GM23248 (cell line): ENCODE measurements at places on chromosomes 4 and X.

GRCh38 chrX:8815460-8816065 is 14.4 kb upstream of the FAM9A start:
- DNase-seq: peak; percentile 34

GRCh38 chr4:181323061-181323460 is 920.1 kb upstream of the TENM3 start:
- DNase-seq: no peak

DNA sequence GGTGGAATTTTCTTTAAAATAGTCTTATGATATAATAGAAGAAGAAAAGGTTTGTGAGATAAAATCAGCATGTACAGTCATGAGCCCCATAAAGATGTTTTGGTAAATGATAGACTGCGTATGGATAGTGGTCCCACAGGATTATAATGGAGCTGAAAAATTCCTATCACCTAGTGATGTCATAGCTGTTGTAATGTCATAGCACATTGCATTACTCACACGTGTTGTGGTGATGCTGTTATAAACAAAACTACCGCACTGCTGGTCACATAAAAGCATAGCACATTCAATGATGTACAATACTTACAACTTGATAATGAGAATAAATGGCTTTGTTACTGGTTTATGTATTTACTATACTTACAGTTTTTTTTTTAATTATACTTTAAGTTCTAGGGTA is 715.2 kb upstream of the HTR2C start:
- no peak for DNase-seq

DNA sequence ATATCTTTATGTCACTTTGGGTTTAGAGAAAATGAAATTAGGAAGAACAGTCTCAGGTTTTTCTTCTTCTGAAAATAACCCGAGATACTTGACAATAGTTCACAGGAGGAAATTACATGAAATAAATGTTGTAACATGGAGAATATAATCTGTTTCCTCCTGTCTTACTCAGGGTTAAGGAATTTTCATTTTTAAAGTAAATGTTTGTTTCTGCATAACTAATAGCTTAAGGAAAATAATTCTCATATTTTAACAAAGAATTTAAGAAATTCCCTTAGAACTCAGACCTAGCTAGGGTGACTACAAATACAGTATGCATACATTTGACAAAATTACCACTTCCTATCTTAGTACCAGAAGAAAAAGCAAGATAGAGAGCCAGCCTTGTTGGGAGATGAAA is 17.2 kb upstream of the SPRY1 start:
- DNase-seq: no peak

DNA sequence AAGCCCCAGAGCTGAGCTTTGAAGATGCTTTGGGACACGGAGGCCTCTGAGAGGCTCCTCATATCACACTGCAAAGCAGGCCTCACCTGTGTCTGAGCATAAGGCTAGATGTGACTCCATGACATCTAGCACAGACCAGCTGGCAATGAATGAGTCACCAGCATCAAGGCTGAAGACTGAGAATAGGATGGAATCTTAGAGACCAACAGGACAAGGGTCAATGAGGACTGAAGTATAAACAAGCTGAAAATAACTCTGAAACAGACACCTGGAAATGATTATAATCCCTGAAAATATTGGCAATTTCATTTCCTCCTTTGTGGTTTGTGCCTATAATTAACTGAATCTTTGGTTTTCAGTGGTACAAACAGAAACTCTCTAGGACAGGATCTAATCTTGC is 87.1 kb upstream of the PRPS1 start:
- peak; percentile 6 for DNase-seq

GRCh38 chrX:134764202-134764785 is 106.0 kb upstream of the PLAC1 start:
- peak; percentile 24 for DNase-seq

DNA sequence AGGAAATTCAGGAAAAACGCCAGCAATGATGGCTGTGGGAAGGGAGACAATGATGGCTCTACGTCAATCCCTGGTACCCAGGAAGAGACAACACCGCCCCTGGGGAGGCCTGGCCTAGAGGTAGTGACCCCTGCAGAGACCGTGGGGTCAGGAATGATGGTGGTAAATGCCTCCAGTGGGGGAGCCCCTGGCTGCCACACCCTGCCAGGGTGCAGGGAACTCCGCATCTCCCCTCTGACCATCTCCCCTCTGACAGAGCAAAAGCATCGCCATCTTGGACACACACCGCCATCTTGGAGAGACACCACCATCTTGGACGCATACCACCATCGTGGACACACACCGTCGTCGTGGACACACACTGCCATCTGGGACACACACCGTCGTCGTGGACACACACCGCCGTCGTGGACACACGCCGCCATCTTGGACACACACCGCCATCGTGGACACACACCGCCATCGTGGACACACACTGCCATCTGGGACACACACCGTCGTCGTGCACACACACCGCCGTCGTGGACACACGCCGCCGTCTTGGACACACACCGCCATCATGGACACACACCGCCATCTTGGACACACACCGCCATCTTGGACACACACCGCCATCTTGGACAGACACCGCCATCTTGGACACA is 9.9 kb downstream of the ASMTL start:
- DNase-seq: no peak

- no peak for DNase-seq
Observed at GRCh38 chrX:141760761-141761160, 62.2 kb upstream of the SPANXD start.

- DNase-seq: no peak
Observed at GRCh38 chr4:37821953-37822605, 4.4 kb upstream of the PGM2 start.

DNA sequence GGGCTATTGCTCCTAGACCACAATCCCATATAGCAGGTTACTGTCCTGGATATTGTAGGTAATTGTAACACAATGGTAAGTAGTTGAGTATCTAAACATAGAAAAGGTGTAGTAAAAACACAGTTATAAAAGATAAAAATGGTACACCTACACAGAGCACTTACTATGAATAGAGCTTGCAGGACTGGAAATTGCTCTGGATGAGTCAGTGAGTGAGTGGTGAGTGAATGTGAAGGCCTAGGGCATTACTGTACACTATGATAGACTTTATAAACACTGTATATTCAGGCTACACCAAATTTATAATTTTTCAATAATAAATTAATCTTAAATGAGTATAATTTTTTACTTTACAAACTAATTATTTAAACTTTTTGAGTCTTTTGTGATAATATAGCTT is 425.7 kb downstream of the PABPC4L start:
- peak; percentile 42 for DNase-seq

DNA sequence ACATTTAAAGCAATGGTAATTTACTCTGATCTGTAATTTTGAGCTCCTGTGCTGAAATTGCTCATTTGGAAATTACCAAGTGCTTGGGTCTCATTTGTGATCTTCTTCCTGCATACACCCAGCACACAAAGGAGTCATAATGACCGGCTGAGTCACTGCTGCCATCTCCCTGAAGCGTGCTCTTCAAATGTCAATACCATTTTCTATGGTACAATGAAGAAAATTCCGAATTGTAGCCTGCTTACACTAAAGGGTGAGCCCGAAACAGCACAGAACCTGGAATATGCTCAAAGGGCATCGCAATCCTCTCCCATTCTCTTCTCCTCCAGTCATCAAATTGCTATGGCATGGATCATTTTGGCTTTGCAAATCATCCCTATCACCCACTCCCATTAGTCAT is 140.5 kb downstream of the GRIA3 start:
- DNase-seq: peak; percentile 67

DNA sequence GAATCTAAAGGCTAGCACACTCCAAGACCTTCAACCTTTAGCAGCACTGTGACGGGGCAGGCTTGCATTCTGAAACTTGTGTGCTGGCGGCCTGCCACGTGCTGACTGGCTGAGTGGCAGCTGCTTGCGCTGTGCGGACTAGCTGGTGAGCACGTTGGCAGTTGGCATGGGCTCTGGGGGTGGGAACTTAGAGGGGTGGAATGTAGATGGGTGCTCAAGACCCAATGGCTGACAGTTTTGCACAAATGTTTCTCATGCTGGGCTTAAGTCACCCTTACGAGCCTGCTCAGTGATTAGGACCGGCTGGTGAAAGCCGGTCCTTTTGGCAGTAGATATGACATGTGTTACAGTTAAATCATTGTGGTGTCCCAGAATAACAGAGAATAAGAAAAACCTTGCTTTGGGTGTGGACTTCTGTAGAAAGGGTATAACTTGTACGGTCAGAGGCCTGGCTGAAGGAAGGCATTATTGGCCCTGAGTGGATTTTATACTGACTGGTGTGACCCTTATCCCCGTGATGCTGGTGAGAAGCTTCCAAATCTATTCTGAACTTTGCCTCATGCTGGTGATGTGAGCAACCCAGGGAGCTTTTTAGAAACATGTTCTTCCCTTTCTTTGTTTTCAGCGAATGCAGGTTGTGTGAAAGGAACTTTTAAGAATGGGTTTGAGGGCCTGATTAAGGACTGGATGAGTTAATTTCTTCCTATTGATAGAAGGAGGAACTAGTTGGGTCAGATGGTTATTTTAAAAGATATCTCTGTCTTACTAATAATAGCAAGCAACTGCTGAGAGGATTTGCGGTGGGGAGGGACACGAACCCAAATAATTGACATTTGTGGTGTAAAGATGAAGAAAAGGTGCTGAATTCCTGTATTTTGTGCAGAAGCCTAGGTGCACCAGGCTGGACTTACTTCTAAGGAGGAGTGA is 107.4 kb upstream of the SLC4A4 start:
- peak; percentile 67 for DNase-seq

DNA sequence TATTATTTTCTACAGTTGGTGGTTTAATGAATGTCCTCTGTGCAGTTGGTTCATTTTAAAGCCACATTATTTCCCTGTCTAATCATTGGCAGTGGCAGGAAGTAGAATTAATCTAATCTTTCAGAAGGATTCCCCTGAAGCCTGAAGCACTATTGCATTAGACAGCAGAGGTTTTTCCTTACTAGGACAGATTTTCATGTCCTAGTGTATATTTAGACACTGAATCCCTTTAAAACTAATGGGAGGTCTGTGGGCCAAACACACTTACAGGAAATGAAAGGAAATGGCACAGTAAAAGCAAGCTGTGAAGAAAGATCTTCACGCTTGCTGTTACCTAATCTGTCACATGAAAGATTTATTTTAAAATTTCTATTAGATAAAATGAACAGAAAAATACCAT is 165.2 kb downstream of the SLC39A8 start:
- no peak for DNase-seq

DNA sequence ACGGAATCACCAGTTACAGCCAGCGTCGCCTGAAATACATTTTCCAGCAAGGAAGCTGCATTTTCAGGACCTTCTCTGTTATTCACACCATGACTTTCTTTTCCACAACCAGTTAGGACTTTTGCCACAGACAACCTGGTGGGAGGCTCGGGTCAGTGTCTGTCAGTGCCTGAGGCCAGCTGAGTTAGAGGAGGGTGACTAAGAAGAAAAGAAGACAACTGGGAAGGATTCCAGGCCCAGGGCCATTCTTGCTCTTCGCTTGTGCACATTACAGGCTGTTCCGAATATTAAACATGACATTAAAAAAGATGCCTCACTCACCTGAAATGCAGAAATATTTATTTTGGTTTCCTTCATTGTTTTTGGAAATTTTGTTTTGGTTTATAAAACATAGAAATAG is 21.4 kb upstream of the CENPU start:
- peak; percentile 84 for DNase-seq

- DNase-seq: no peak
Observed at GRCh38 chr4:128166982-128167381, 105.9 kb downstream of the LARP1B start.

GRCh38 chrX:50747471-50747900 is 66.5 kb downstream of the SHROOM4 start:
- peak; percentile 55 for DNase-seq

DNA sequence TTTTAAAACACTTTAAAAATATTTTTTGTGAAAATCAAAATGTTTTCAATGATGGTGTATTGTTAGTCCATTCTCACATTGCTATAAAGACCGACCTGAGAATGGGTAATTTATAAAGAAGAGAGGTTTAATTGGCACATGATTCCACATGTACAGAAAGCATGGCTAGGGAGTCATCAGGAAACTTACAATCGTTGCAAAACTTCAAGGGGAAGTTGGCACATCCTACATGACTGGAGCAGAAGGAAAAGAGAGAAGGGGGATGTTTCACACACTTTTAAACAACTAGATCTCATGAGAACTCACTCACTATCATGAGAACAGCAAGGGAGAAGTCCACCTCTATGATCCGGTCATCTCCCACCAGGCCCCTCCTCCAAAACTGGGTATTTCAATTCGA is 110.7 kb downstream of the TMEM47 start:
- peak; percentile 2 for DNase-seq

DNA sequence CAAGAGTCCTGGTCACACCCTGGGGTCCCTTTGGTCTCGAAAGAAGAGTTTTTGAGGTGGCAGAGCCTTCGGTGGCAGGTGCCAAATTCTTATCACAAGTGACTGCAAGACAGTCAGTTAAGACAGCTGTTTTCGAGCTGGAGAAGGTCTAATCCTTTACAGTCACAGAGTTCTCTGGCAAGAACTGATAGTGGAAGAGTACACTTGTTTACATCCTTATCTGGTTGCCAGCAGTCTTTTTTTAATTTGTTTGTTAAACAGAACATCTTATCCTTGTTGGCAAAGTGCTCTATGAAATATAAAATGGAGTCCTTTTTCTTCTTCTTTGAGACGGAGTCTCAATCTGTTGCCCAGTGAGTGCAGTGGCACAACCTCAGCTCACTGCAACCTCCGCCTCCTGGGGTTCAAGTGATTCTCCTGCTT is 50.4 kb upstream of the ELOVL6 start:
- no peak for DNase-seq

DNA sequence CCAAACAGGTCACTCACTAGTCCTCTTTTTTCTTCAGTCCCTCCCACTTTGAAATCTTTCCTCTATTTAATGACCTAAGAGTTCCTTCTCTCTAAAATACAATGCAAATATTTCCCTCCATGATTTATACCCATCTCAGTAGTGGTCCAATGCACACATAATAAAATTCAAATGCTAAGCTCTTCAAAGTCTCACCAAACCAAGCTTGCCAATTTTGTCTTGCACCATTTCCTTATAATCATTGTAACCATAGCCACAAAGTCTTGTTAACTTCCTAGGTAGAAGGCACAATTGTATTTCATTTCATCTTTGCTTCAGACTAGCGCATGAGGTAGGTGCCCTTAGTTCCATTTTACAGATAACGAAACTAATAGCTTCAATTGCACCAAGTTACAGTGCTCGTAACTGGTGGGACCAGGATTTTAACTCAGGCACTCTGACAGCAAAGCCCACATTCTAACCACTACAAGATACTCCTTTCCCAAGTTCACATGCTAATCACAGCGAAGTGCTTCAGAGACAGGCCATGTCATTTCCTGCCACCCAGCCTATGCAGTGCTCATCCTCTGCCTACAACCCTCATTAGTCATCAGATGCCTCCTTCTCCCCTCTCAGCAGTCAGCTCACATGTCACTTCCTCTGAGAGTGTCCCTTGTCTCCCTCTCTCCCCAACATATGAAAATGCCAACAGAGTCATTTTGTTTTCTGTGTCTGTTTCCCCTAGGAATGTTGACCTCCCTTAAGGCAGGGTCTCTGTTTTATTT is 66.9 kb upstream of the PPARGC1A start:
- peak; percentile 26 for DNase-seq

DNA sequence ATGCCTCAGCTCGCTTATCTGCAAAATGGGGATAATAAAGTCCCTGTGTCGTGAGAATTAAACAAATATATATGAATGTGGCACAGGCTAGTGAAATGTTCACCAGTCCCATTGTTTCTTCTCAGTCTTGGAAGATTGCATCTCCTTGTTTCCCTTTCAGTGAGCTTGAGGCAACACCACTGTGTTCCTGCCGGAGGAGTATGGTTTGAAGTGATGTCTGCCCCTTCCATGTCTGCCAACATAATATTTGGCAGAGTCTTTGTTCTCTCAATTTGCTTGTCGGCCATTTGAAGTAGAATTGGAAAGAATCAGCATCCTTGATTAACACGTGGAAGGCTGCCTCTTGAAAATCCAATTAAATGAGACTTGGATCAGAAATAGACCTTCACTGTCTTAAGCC is 1088.5 kb upstream of the INTU start:
- DNase-seq: no peak
